ENCODE measurements at places on chromosomes 1 and 21. TPM values are rescaled to one million over a fixed set of nuclear protein-coding genes. Genes with fewer than 3 reads are reported as not detected.

Gene ETV3
- 16.4 TPM for total RNA-seq

Gene TCEANC2
- total RNA-seq, result 5.3 TPM

Gene KCND3
- total RNA-seq, result 19.7 TPM

Gene KRTAP7-1
- total RNA-seq, result not detected

Gene OR2T29
- not detected for total RNA-seq

Gene TPM3
- total RNA-seq, result 80.9 TPM

Gene HES2
- not detected for total RNA-seq

DNA sequence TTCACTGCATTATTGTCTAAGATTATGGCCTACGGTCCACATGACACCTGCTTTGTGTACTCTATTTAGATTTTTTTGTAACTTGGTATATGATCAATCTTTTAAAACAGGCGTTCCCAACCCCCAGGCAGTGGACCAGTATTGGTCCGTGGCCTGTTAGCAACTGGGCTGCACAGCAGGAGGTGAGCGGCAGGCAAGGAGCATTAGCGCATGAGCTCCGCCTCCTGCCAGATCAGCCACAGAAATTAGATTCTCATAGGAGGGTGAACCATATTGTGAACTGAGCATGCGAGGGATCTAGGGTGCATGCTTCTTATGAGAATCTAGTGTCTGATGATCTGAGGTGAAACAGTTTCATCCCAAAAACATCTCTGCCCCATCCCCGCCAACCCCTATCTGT is 228.4 kb upstream of the NR5A2 start:
- no peak for DNase-seq

DNA sequence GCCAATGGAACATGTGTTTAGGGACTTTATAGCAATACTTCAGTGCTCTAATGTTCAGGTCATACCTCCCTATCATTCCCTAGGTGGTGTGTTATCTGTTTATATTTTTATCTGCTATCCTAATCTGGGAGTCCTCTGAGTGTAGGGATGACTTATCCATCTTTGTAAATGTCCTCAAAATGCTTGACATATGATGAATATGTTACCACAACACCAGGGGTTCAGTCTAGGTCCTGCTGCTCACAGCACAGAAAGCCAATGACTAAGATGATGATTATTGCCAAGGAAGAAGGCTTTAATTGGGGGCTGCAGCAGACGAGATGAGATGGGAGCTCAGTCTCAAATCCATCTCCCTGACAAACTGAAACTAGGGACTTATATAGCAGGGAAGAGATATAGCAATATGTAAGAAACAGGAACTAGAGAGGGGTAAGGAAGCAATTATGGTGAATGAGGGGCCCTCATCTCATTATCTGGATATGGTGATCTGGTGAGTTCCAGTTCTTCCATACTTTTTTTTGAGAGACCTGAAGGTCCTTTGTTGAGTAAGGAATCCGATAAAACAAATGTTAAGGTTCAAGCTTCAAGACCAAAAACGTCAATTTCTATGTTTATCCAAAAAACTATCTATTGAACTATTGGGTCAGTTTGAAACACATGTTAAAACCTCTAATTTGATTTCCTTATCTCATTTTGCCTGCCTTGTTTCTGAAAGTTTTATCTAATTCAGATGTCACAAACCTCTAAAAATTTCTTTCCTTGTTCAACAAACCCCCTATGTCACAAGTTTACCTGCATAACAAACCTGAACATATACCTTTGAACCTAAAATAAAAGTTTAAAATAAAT is 256.7 kb upstream of the CACYBP start:
- DNase-seq, result no peak

DNA sequence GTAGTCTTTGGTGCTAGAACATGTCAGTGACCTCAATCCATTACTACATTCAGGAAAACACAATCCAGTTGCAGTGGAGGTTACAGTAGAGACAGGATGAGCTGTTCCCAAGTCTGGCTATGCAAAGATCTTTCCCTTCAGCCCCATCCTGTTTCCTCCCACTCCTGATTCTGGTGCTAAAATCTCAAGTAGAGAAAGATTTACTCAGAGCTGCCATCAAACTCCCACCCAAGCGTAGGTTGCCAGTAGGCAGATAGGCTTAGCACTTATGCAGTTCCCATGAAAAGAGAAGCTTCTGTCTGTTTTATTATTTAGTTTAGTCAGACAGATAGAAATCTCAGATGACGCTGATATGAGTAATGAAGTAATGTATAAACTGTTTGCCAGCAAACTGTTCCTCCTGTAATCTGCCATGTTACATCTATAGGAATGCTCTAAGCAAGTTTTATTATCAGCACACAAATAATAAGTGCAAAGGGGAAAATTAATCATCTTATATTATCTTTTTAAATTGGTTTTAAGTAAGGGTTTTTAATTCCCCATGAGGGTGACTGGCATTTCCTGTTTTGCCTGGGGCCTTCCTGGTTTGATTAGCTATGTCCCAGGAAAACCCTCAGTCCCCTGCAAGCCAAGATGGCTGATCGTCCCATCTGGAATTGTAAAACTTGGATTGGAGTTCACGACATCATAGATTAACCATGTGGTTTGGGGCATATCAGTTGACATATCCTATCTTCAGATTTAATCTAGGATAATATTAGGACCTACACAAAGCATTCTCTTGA is 188.3 kb upstream of the PALMD start:
- DNase-seq, result no peak

DNA sequence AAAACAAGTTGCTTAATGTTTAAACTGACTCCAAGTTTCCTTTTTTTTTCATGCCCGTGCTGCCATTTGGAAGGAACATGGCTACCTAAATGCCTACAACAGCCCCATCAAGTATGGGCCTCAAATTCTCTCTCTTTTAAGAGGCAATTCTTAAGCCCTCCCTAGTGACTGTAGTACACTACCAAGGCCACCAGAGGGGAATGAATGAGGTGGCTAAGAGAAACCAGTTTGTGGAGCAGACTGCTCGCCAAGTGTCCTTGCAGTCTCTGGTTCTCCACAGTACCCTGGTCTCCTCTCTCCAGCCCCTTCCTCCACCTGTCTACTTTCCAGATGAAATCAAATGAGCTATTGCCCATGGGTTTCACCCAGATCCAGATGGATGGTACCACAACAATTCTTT is 1809.6 kb downstream of the BRINP3 start:
- no peak for DNase-seq

DNA sequence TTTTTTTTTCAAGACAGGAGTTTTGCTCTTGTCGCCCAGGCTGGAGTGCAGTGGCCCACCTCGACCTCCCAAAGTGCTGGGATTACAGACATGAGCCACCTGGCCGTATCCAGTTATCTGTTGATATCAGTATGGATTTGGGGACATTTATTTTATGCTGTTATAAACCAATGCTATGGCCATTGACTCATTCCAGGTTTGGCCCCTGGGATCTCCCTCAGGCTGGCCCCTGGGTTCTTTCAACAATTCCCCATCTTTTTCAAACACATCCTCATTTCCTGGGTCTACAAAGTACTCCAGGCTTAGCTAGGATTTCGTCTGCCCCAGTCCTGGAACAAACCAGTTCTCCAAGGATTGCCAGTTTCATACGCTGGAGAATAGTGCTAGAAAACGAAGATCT is 44.1 kb downstream of the WDR4 start:
- DNase-seq, result no peak

DNA sequence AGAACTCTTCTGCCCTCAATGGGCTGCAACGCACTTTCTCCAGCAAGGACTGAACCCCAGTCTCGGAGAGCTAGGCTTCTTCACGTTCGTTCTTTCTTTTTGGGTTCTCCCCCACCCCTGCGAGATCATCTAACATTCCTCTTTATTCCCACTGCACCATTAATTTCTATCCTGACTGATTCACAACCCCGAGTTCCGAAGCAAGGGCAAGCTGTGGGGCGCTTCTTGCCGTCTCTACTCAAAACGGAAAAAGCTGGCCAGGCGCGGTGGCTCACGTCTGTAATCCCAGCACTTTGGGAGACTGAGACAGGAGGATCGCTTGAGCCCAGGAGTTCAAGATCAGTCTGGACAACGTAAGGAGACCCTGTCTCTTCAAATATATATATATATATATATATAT is 37.4 kb upstream of the BTG2 start:
- no peak for DNase-seq

DNA sequence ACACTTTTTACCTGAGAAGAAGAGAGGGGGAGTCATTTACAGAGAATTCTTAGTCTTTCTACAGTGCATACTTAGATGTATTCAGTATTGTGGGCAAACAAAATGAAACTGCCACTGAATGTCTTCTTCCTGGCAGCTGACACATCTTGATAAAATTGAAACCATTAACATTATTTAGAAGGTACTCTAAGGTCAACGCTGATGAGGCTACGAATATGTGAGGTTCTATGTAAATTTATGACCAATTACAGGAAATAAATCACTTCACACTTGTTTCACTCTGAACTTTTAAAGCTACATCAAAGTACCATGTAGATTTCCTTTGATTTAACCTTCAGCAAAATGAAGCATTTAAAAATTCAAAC is 51.3 kb upstream of the GFI1 start:
- DNase-seq, result no peak

DNA sequence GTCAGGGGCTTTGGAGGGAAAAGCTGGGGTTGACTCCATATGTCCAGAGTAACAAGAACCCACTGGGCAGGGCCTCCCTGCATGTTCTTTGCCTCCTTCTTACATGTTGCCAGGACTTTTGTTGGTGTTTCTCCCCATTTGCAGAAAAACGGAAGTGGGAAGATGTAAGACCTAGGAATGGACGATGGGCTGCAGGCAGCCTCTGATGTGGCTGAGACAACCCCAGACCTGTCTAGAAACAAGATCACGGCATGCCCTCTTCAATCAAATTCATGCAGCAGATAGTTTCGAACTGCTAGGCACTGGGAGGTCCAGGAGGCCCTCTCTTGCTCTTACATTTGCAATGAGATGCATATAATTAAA is 3.4 kb downstream of the FAM43B start:
- DNase-seq, result no peak

DNA sequence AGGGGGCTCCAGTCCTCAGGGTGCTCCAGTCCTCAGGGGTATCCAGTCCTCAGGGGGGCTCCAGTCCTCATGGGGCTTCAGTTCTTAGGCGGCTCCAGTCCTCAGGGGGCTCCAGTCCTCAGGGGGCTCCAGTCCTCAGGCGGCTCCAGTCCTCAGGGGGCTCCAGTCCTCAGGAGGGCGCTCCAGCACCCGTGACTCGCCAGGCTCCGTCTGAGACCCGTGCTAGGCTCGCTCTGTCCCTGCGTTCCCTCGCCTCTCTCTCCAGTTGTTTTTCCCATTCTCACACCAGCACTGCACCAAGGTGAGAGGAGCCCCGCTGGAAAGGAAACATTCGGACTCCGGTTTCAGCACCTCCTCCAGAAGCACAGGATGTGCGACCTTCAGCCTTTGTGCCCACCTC is 9.4 kb upstream of the OR2M2 start:
- no peak for DNase-seq

DNA sequence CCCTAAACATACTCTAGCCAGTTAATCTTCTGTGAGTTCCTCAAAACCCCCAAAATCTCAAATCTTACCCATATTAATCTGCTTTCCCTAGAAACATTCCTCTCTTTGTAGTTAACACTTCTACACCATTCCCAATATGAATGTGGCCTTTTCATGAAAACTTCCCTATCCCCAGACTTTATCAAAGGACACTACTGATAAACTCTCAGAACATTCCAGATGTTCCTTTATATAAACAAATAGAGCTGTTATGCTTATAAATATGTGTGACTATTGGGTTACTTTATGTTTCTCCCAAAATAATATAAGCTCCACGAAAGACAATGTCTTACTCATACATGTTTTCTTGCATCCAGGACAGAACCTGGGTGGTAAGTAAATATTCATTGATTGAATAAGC is 205.4 kb upstream of the NFIA start:
- DNase-seq, result no peak

DNA sequence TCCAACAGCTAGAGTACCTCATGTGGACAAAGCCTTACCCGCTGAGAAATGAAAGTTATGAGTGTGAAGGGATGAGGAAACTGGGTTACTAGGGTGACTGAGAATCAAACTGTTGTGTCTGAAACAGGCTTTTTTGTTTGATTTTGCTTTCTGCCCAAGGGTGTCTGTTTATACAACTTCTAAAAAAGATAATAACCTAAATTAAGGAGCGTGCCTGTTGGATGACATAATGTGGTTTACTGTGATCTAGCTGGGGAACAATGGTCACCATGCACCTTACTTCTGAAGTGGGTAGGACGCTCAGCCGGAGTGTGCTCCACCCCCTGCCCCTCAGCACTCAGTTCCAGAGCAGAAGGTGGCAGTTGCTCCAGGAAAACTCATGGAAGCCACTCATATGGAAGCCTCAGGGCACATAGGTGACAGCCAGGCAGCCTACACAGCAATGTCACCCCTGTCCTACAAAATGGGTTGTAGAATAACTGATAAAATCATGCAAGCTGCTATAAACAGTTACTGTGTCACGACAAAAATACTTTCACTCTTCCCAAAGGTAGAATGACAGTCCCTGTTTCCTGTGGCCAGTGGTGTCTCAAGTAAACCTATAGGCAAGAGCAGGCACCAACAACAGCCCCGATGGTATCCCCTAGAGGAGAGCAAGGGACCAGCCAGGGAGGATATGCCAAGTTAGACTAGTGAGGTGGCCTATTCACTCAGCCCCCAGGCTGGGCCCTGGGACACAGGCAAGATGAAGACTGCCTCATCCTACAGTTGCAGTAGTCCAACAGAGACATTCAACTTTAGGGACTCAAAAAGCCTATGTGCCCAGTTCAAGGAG is 29.3 kb downstream of the SIPA1L2 start:
- DNase-seq, result no peak

DNA sequence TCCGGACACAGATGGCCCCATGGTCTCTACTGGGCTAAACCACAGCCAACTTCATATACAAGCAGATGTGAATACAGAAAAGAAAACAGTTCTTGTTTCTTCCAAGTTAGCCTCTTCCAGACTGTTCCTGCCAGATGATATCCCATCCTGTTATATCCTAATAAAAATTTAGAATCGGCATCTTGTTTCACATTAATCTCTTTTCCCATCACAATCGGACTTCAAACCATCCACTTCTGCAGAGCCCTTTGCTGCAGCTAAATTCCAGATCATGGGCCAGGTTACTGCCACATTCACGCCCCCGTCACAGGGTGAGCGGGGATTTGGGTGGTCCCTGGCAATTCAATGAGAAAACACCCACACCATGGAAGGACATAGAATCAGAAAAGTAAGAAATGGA is 57.2 kb downstream of the NPHP4 start:
- no peak for DNase-seq

DNA sequence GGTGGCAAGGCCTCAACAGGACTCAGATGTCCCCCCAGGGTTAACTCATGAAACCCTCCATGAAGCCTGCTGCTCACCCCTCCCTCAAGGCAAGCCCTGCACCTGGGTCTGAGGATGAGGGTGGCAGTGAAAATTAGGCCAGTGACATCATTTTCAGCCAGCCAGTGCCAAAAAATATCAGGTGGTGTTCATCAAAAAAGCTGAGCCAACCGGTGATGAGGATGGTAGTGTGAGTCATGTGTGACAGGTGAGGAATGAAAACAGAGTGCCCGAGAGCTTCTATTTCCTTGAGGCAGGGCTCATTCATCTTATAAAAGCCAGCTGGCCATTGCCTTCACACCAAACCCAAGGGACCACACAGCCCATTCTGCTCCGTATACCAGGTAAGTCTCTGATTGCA is at the start of gene SPRR1A:
Gene SPRR1A (plus strand): TSS at position 339 of the 400 bp plus-strand sequence. CDS start 1,150 bp downstream, outside the sequence.
- no peak for DNase-seq
